Stimulated activated naive B cell treated with anti-CD40 and anti-IgM and Interleukin-4, amounts not matched to agents 10 μg/mL and 1 μg/mL and 100 μg/mL, for 72 hours (primary cell): ENCODE measurements at places on chromosomes 1 and 21.

- DNase-seq = no peak
Observed at GRCh38 chr1:215526147-215526845, 40.8 kb upstream of the KCTD3 start.

GRCh38 chr21:45169001-45169400 lies 94.6 kb downstream of the ADARB1 start:
- DNase-seq = no peak

DNA sequence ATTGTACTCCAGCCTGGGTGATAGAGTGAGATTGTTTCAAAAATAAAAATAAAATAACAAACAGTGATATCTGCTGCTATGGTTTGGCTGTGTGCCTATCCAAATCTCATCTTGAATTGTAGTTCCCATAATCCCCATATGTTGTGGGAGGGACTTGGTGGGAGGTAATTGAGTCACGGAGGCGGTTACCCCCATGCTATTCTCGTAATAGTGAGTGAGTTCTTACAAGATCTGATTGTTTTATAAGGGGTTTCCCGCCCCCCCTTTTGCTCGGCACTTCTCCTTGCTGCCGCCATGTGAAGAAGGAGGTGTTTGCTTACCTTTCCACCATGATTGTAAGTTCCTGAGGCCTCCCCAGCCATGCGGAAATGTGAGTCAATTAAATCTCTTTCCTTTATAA lies 47.8 kb downstream of the ACTL8 start:
- no peak for DNase-seq

DNA sequence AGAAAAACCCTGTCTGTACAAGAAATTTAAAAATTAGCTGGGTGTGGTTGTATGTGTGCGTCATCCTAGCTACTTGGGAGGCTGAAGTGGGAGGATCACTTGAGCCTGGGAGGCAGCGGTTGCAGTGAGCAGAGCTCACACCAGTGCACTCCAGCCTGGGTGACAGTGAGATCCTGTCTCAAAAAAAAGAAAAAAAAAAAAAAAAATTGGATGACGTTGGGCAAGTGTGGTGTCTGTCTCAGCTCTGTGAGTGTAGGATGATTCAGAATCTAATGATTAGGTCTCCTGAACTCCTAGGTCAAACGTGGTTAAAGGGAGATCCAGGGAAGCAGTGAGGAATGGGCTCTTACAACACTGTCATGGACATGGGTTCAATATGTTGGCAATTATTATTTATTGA lies 435.9 kb downstream of the KIF26B start:
- no peak for DNase-seq

DNA sequence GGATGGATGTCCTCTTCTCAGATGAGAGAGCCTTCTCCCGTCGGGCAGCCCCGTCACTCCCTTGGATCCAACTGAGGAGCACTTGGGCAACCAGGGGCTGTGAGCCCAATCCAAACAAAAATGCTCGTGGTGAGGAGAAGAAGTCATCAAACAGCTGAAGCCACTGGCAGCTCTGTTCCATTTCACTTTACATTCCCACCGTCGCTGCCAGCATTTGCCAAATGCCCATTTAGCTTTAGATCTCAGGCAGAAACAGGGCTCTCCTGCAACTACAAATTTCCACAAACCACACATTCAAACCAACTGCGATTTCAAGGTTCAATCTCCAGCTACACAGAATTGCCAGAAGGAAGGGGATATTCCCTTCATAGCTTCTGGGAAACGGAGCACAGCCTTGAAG lies 634.6 kb downstream of the SMYD3 start:
- DNase-seq = no peak

DNA sequence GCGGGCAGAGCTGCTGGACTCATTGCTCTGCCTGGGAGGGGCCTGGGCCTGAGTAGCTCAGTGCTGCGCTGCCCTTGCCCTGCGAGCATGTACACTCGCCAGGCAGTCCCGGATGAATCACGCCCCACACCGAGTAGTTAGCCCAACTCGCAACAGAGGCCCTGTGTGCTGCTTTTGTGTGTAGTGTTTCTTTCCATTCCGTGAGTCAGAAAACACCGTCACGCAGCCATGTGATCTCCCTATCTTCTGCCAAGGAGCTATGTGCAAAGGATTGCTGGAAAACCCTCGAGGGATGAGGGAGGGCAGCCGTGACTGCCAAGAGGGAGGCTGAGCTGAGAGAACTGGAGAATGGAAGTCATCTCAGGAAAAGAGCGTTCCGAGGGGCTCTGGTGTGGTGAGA lies 37.3 kb downstream of the NENF start:
- no peak for DNase-seq

DNA sequence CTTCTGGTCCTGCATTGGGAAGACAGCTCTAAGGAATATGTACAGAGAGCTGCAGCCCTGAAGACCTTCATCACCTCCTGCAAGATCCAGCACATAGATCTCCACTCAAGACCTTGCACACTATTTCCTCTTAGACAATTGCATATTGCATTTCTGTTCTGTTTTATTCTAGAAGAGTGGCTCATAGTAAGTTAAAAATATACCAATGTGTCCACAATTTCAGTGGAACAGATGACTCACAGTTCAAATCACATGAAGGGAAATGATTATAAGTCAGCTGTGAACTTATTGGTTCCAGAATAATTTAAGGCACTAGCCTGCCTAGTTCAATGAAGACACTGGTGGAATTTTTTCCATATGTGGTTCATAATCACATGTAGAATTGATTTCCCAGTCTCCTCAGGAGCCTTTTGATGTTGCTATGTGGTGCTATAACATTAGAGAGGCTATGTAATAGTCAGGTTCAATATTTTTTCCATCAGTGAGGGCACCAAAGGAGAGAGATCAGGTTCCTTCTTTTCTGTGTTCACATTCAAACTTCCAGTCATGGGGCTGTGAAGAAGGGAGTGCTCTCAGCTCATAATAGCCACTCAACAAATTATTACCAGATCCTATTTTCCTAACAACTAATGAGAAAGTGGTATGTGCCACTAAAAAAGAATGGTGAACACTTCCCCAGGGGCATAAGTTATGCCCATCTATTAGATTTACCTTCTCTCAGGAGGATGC lies 9.8 kb upstream of the AK5 start:
- no peak for DNase-seq

GRCh38 chr1:203338335-203339036 lies 12.4 kb downstream of the FMOD start:
- DNase-seq = peak; percentile 41

GRCh38 chr1:234987415-234988154 lies 141.1 kb downstream of the TOMM20 start:
- DNase-seq = peak; percentile 75

DNA sequence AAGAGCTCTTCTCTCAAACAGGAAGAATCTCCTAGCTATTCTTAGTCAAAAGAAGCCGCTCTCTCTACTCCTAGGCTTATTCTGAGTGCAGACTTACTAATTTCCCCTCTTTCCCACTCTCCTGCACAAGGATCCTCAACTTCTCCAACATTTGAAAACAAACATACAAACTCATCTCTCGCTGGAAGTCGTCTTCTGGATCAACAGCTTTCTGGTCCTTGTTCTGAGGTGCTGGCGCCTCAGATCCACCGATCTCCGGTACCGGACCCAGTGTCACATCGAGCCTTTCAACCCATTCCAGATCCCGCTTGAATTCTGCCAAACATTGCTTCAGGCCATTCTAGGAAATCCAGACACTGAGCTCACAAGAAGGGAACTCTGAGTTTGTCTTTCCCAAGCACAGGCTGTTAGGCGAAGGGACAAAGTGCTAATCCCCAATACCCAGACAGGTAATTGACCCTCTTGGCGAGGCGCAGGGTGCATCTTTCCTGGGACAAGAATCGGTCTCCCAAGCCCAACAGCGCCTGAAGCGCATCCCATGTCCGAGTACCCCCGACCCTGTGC lies 696 bp downstream of the EBNA1BP2 start:
- no peak for DNase-seq

DNA sequence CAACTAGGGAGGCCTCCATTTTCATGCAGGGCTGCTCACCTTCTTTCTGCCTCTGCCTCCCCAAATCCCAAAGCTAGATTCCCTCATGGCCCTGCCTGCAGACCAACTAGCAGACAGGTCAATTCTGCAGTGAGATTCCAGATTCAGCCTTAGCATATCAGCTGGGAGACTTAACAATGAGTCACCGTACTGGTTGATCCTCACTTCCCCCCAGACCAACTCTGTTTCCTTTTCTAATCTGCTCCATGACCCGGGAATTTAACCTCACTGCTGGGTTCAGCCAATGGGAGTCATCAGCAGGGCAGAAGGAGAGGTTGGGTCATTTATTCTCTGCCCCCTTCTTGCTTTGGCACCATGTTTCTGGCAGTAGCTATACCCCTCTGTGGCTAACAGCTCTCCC lies 140.6 kb upstream of the GRIK3 start:
- no peak for DNase-seq

GRCh38 chr1:117735045-117735992 lies 129.5 kb downstream of the TENT5C start:
- no peak for DNase-seq

DNA sequence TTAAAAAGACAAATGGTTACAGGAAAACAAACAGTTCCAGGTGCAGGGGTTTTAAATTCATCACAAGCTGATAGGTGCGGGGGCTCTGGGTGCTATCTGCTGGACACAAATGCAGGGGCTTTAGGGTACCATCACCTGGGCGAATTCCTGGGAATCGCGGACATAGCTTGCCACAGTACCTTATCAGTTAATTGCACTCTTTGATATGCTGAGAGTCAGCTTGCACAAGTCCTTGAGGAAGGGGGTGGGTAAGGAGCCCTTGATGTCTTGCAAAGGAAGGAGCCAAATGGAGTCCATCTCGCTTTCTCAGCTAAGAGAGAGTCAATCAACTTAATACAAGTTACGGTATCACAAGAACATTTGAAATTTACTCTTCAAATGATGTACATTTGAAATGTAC lies 25.4 kb upstream of the TMEM54 start:
- DNase-seq = no peak

DNA sequence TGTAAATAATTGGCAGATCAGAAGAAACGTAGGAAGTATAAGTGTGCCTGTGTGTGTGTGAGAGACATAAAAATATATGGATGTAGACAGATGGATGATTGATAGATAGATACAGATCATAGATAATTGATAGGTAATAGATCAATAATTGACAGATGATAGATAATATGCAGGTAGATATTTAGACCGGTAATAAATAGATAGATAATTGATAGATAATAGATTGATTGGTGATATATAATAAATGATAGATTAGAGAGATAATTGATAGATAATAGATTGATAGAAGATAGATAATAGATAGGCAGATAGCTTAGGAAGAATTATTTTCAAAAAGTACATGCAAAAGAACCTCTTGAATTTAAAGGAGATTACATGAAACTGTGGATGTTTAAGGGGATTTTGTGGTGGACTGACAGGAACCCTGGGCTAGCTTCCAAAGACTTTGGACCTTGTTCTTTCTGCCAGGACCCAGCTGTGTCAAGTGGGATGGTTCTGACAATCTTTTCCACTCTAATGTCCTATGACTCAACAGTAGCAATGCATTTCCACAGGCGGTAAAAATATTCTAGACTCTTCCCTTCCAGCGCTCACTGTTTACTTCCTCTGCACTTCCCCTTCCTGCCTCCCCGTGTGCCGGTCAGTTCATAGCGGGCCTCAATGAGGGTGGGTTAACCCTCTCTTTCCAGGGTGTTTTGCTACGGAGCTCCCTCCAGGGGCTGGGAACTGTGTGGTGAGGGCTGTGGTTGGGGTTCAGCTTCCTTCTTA lies 39.4 kb downstream of the KCNJ15 start:
- no peak for DNase-seq

GRCh38 chr1:167573035-167573434 lies 19.5 kb upstream of the CREG1 start:
- no peak for DNase-seq

- no peak for DNase-seq
Observed at GRCh38 chr1:82161700-82162141, 361.0 kb downstream of the ADGRL2 start.

DNA sequence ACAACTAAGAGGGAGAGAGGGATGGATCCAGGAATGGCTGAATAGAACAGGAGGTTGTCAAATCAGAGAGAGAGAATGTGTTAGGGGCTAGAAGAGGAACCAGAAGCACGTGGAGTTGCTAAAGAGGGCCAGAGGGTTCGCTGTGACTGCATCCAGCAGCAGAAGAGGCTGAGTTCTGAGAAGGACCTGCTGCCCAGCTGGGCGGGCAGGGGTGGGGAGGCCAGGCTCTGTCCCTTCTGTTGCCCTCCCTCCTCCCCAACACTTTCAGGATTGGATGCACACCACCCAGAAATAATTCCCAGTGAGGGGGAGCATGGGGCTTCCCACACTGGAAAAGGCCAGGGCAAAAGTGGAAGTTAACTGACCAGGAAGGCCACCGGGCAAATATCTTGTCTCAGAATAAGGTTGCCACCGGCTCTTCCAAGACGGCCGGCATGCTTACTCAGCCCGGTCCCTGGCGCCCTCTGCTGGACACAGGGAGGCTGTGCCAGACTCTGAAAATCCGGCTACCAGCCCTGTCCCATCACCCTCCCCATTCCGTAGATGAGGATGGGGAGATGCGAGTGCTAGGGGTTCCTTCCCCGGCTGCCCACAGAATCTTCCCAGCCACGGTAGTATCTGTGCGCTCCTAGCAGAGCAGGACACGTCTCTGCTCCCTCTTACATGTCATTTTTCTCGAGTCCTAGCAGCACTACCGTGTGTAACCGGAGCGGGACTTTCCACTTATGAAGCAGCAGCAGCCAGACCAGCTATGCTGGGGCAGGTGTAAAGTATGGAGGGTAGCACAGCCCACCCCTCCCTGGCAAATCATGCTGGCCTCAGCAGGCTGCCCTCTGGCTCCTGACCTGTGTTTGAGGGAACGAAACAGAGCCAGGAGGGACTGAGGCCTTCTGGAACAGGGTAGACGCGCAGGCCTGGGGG lies 46.8 kb upstream of the A3GALT2 start:
- peak; percentile 65 for DNase-seq

DNA sequence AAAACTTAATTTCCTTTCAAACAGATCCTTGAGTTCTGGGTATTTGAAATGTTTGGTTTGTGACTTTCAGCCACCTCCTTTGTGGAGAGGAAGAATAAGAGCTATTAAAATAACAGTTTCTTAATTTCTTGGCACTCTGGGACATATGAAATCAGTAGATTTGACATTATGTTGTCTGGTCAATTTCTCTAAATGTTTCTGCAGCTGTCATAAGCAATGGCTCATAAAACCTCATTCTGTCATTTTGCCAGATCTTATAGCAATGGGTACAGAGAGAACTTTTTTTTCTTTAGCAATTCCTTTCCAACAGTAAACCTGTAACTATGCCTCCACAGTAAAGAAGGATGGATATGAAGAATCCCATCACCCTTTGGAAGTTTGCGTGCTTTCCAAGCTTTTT lies 52.6 kb downstream of the LAMC1 start:
- DNase-seq = no peak

- DNase-seq = no peak
Observed at GRCh38 chr1:28781305-28781704, 30.7 kb upstream of the OPRD1 start.

- DNase-seq = no peak
Observed at GRCh38 chr1:108047085-108047484, 82.1 kb upstream of the VAV3 start.

GRCh38 chr1:59730302-59730701 lies 84.4 kb upstream of the HOOK1 start:
- no peak for DNase-seq

GRCh38 chr1:12621346-12622335 lies 3.6 kb upstream of the DHRS3 start:
- DNase-seq = no peak

GRCh38 chr1:9167638-9168037 lies 38.7 kb upstream of the GPR157 start:
- no peak for DNase-seq
